ENCODE measurements at places on chromosomes 2 and 18.

DNA sequence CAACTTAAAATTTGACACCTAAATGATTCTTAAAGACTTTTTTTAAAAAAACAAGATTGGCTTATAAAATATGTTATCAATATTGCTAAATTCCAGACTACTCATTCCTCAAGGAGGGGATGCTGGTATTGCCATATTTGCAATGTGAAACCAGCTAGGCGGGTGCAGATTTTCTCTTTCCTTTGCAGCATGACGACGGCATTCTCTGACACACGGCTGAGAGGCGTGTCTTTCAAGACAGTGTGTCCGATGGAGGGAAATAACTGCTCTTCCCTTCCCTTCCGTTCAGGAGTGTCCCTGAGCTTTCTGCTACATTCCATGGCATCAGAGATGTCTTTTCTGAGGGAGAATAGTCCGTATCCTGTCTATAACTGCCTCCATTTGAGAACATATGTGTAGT, 38.2 kb upstream of the CNGA3 start:
- no peak for DNase-seq

DNA sequence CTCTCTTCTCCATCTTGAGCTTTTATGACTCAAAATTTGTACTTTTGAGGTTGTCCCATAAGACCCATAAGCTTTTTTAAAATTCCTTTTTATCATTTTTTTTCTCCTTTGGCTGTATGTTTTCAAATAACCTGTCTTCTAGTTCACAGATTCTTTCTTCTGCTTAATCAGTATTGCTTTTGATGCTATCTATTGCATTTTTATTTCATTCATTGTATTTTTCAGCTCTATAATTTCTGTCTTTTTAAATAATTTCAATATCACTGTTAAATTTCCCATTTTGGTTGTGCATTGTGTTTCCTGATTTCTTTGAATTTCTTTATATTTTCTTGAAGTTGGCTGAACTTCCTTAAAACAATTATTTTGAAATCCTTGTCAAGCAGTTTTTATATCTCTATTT, 4.8 kb upstream of the XDH start:
- DNase-seq = no peak

DNA sequence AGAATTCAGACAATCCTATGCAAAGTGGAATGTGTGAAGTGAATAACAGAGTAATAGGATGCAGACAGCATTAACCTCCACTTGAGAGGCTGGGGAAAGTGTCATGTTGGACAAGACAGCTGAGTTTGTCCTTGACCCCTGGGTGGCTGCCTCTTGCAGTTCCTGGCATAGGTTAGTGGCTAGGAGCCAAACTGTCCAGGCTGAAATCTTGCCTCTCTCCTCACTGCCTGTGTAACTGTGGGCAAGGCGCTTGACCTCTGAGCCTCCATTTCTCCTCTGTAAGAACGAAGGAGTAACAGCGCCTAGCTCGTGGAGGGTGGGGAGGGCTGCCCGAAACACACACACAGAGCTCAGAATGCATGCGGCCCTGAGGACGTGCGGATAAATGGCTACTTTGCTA, 34.8 kb upstream of the LDLRAD4 start:
- DNase-seq = no peak

DNA sequence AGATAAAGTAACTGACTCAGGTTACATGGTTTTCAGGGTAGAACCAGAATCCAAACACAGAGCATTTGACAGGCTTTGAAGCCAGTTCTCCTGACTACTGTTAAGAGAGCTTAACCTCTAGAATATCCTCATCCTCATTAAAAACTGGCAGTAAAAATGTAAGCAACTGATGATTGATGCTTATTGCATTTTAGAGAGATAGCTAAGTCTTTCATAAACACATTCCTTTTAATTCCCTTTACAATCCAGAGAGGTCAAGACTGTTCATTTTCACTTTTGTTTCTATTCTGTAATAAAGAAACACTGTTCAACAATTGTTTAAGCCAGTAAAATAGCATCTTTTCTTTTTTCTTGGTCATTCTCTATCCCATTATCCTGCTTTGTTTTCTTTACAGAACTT, 53.9 kb upstream of the RAB27B start:
- DNase-seq = no peak

GRCh38 chr2:74428675-74429074, 7.1 kb downstream of the WDR54 start:
- DNase-seq = no peak
